Fibroblast of skin of left biceps (primary cell): ENCODE measurements at places on chromosomes 3 and 15.
A peak's percentile ranks its signal among the peaks of the same experiment; 100 is the strongest.

DNA sequence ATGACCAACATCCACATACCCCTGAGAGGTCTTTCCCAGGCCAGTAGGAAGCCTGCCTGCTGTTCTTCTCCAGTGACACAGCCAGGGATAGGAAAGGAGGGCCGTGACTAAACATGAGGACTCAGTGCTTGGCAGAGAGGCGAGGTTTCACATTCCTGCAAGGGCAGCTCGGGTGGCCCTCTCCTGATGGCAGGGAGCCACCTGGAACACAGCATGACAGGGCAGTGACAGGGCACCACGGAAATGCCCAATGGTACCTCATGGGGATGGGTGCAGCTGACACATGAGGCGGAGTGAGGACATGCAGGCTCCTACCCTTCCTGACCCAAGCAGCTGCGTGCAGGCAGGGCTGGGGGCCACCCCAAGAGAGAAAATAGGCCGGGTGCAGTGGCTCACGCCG, 7.4 kb upstream of the TGM5 start:
- no peak for DNase-seq

DNA sequence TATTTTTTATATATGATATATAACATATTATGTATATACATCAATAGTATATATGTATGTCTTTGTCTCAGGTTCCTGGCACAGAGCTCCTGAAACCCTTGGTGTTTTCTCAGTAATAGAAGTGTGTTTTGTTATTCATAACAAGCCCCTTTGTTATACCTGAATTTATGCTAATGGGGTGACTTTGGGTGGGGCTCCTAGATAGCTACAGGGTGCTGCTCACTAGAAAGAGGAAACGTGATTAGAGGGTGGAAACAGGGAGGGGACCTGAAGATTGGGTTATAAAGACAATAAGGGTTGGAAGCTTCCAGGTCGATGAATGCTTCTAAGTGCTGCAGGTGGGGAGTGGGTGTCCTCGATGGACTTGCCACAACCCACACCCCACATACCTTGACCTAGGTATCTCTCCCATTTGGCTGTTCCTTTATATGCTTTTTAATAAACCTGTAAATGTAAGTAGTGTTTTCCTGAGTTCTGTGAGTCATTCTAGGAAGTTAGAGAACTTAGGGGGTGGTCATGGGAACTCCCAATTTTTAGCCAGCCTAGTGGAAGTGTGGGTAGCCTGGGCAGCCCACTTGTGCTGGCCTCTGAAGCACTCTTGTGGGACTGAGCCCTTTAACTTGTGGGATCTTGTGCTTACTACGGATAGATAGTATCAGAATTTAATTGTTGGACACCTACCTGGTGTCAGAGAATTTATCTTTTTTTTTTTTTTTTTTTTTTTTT, 36.9 kb upstream of the C15orf39 start:
- DNase-seq, result no peak

GRCh38 chr3:106823701-106824100, 553.5 kb upstream of the CCDC54 start:
- no peak for DNase-seq

DNA sequence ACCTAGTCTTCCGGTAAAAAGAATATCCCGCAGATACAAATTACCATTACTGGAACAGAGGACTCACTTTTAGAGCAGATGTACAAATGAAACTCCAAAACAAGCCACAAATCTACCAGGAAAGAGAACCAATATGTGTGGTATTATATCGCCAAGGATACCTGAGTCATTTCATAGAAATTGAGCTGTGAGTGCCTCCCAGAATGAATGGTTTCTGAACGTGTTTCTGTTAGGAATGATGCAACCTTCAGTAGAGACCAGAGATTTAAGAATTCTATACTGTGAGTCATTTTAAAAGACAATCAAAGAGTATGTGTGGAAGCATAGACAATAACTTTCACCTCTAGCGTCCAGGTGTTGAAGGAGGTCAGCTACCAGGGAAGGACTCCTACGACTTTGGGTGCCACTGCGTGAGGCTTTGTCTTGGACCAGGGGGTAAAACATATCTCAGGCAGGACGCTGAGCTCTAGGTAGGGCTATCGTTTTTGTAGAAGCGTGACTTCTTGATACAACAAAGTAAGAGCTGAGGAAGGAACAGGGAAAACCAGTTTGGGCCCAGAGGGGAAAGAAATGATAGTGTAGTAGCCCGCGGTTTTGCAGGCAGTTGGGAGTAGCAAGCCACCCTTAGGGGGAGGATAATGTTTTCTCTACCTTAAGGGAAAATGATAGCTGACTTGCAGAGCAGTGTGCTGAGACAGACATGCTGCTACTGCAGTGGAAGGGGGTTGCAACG, 210.4 kb downstream of the TP63 start:
- DNase-seq, result peak; percentile 76

- peak; percentile 26 for DNase-seq
Observed at GRCh38 chr15:92714077-92714476, 58.5 kb upstream of the FAM174B start.

DNA sequence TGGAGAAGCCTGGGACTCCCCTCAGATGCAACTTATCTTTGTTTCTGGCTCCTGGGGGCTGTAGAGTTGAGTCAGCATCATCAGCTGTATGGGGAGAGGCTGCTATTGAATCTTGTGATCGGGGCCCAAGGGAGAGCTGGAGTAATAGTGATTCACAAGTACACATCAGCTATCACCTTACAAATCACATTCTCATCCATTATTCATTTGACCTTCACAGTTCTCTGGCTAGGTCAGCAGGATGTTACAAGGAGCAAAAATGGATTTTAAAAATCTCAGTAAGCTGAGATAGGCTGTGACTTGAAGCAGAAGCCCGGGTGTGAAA, 175.0 kb downstream of the OPA1 start:
- peak; percentile 64 for DNase-seq

DNA sequence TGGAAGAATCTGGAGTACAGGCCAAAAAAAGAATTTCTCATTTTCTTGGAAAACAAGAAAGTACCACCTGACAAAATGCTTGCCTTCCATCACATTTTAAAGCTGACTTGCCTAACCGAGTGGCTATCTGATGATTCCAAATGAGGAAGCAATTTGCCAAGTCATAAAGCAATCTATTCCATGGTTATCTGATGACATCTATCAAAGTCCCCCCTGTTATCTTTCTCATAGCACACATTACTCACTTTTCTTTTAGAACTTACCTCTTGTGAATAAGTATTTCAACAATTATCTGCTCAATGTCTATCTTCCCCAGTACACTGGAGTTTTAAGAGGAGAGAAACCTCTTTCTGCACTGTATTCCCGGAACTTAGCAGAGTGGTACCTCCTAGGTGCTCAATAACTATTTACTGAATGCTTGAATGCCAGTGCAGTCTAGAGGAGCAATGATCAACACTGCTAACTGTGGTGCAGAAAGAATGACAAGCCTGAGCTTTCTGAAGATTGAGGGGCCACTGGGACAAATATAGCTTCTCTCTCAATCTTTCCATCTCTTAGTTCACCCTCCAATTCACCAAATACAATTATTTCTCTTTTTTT, 186.3 kb upstream of the ATP11B start:
- no peak for DNase-seq

GRCh38 chr3:195441051-195441450, 1.8 kb downstream of the ACAP2 start:
- DNase-seq, result no peak
